Activated CD4-positive, alpha-beta T cell treated with anti-CD3 and anti-CD28 coated beads, Interleukin-2, Interleukin-6, amounts not matched to agents 100 ng/mL and 50 ng/mL, durations not matched to agents 16 hours and 8 hours (primary cell): ENCODE measurements at places on chromosomes 3 and 15.

GRCh38 chr3:185934174-185934557 is 3.6 kb downstream of the TRA2B start:
- no peak for DNase-seq

DNA sequence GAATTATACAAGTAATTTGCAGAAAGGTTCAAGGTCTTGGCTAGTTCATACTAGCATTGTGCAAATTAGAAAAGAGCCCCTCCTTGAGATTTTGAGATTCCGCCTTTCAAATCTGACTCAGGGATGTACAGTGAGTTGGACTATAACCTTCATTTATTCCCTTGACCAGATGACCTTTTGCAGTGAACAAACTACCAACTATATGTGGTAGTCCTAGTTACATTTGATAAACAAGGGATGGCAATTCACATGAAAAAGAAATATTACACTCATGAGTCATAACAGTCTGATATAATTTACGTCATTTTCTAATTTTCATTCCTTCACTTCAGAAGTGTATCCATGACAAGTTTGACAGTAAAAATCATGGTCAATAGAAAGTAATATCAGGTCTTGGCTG is 860.4 kb downstream of the ROBO1 start:
- DNase-seq = no peak

DNA sequence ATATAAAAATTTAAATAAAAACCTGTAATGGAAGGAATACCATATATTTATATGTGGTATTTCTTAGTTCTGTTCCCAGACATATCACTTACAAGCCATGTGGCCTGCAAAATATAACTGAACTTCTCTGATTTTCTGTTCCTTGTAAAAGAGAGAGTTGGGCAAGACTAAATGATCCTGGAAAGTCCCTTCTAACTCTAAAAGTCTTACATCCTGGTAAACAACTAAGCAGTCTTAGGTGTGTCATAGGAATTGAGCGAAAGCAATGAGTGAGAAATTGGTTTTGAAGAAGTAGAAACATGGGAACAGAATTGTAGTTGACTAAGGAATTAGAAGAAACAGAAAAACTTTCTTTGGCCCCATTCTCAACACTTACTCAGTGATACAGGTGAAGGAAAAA is 25.3 kb upstream of the IL20RB start:
- peak; percentile 20 for DNase-seq

- no peak for DNase-seq
Measured at GRCh38 chr3:117706756-117707155, 997.2 kb downstream of the TUSC7 start.

- DNase-seq = no peak
Measured at GRCh38 chr15:23395030-23395692, 40.6 kb downstream of the GOLGA8S start.

- DNase-seq = peak; percentile 75
Measured at GRCh38 chr3:99875929-99876841, 58.5 kb downstream of the CMSS1 start.

- DNase-seq = no peak
Measured at GRCh38 chr3:5305684-5305989, 118.1 kb downstream of the EDEM1 start.

- DNase-seq = no peak
Measured at GRCh38 chr15:61748529-61748928, 311.7 kb downstream of the VPS13C start.

GRCh38 chr15:41849861-41850260 is 11.2 kb downstream of the PLA2G4B start:
- no peak for DNase-seq

DNA sequence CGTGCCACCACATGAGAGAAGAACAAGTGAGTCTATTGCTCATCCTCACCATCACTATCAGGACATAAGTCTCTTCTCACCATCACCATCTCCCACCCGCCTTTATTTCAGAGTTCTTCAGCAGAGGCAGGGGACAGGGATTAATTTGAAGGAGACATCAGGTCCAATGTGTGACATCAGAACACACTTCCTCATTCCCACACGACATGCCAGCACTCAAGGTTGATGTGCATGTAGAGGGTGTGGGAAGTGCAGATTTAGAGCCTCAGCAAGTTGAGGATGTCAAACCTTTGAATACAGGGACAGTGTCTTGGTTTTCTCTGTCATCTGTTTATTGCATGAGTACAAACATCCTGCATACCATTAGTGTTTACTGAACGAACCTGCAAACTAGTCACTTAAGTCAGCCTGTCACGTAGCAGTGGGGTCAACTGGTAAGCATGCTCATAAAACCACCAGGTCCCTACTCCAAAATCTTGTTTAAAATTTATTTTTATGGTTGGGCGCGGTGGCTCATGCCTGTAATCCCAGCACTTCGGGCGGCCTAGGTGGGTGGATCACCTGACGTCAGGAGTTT is 104.4 kb downstream of the MYLK start:
- no peak for DNase-seq

- DNase-seq = no peak
Measured at GRCh38 chr3:45715945-45716344, 26.7 kb downstream of the SACM1L start.

GRCh38 chr3:132730891-132731580 is 8.8 kb upstream of the NPHP3 start:
- DNase-seq = peak; percentile 35

- DNase-seq = no peak
Measured at GRCh38 chr15:42582569-42583375, 7.4 kb downstream of the STARD9 start.

DNA sequence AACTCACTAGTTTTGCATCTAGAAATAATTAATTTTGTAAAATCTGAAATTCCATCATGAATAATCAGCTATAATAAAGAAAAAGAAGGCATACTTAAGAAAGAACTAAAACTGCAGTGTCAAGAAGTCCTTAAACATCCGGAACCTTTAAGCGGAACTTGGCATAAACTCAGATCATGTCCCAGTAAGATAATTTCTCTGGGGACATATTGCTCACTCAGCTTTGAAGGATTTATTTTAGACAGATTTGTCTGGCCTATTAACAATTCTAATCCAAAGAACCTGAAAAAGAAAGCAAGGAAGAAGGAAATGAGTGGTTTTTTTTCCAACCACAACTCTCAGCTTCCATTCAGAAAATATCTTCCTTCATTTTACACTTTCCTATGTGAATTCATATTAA is 850.3 kb downstream of the ROBO1 start:
- no peak for DNase-seq

DNA sequence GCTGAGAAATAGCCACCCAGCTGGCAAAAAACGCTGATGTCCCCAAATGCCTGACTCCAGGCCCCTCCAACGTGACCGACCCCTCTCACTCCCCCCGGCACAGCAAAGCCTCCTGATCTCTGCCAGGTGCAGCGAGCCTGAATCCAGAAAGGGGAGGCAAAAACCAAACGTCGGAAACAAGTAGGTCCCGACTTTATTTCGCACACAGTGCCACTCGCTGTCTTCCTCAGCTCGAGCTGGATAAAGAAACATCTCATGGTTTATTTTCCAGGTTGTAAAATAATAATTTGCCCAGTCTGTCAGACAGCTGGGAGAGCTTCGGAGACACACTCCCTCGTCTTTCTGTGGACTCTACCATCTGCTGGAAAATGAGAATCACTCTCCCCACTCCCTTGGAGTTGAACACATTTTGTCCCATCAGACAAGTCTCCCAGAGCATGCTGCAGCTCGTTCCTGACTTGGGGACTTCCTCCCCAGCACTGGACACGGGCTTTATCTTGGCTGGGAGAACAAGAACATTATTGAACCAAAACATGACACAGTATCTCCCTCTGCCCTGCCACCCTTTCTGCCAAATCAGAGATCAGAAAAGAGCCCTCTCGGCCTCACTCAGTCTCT is 142.8 kb downstream of the NUP210 start:
- no peak for DNase-seq

GRCh38 chr15:90351479-90352106 is 491 bp upstream of the ZNF774 start:
- DNase-seq = no peak

- no peak for DNase-seq
Measured at GRCh38 chr3:64488939-64489338, 198.9 kb downstream of the ADAMTS9 start.

DNA sequence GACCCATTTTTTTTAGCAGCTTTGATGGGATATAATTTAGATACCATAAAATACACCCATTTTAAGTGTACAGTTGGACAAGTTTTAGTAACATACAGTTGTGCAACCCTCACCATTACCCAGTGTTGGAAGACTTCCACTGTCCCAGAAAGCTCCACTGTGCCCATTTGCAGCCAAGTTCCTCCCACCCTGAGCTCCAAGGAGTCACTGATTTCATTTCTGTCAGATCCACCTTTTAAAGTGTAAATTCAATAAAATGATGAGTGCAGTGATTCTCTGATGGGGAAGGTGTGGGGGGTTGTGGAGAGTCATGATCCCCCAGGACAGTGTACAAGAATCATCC is 93.2 kb upstream of the IGF1R start:
- no peak for DNase-seq

GRCh38 chr3:53181024-53181371 is 20.0 kb downstream of the PRKCD start:
- no peak for DNase-seq

GRCh38 chr3:12707449-12707848 is 43.5 kb upstream of the RAF1 start:
- no peak for DNase-seq

DNA sequence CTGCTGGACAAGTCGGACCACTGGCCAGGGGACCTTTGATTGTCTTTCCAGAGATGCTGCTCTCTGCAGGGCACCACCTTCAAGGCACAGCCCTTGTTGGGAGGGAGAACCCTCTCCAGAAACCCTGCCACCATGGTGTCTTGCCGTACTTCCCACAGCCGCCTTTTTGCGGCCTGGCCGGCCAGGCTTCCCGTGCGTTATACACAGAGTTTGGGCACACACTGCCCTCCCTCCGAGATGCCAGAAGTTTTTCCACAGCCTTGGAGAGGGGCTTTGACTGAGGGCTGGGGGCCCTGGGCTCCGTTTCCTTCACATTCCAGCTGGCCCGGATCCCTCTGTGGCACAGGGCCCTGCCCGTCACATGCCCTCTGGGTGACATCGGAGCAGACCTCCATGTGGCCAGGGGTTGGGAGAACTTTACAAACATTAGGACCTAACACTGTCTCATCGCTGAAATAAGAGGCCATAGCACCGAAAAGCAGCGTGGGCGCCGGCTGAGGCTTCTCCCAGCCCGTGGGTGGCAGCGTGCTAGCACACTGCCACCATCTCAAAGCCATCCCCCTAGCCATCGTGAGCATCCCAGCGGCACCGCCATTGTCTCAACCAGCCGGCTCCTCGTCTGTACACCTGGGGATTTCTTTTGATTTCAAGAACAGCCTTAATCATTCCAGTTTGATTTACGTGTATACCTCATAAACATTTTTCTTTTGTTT is 6.3 kb upstream of the APEH start:
- no peak for DNase-seq

DNA sequence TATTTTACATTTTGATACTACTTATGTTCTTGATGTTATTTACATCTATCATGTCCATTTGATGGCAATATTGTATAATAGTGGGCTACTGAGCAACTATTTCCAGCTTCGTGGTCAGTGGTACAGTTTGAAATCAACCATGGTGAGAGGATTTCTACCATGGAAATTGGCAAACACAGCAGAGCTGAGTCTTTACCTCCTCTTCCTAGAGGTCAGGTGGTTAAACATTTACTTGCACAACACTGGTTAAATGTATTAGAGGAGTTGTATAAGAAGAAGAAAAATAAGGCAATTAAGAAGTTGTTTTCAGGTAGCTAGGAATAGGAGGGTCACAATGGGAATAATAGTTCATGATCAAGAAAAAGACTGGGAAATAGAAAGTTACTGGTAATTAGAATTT is 7.2 kb upstream of the PPM1L start:
- no peak for DNase-seq

DNA sequence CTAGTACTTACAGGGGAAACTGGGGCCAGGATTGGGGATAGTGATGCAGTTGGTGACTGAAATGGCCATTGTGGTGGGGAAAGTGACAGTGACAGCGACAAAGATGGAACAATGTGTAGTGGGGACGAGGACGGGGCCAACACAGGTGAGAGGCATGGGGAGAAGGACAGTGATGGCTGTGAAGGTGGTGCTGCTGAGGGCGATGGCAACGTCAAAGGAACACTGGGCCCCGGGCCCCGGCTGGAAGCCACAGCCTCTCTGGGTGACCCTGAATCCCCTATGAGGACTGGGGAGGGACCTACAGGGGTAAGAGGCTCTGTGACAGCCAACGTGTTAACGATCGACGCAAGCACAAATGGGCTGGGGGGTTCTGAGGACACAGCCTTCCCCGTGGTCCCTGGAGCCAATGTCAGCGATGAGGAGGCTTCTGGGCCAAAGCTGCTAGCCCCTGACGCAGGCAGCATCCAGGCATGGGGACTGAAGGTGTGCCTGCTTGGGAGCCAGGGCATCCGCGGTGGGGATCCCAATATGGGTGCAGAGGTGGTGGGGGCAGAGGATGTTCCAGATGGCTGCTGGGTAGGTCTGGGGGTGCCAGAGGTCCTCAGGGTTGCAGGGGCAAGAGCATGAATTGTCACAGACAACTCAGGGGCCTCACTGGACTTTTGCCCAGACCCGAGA is 25.2 kb upstream of the GOLGA6C start:
- no peak for DNase-seq

- no peak for DNase-seq
Measured at GRCh38 chr3:16300307-16300706, 35.3 kb downstream of the OXNAD1 start.

GRCh38 chr3:11570789-11571495 is 72.8 kb downstream of the VGLL4 start:
- no peak for DNase-seq

GRCh38 chr15:87672309-87673288 is 583.9 kb downstream of the NTRK3 start:
- DNase-seq = no peak

GRCh38 chr15:96893159-96893906 is 562.8 kb downstream of the NR2F2 start:
- DNase-seq = no peak

DNA sequence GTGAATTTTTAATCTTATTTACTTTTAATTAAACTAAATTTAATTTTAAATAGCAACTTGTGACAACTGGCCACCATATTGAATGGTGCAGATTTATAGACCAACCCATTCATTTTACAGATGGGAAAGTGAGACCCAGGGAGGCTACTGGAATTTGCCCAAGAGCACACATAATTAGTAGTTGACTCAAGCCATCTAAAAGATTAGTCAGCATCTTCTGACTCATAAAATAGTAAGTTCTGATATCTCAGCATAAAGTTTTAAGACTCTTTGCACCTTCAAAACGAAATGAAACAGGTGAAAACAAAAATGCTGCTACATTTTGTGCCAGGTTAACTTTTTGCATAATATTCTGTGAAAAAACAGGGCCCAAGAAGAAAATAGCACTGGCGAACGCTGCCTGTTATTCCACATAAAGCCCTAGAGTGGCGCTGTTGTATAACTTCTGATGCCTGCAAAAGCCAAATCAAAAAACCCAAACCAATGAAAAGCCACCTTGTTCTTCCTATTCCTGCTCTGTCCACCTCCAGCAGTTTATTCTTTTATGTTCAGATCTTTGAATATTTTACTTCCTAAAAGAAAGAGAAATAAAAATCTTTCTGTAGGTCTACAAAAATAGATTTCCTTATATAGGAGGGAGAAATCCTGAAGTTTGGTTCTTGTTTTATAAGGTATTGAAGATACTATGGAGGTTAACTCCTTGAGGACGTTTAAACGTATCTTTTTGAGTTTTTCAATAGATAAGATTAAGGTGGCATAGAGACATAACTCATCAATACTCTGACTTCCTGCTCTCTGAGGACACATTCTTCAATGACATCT is 62.8 kb downstream of the OTOL1 start:
- DNase-seq = peak; percentile 32
